ENCODE measurements at places on chromosomes 12 and 14. TPM values are rescaled to one million over a fixed set of nuclear protein-coding genes. Genes with fewer than 3 reads are reported as not detected.

- peaks cover 11% of the 10 kb centered on the region for H3K4me1 ChIP-seq
- DNase-seq: no peak
- no peak overlapping the region for H3K4me3 ChIP-seq
These were observed 836.1 kb downstream of the VRK1 start for GRCh38 chr14:97633131-97633738.

- no peak for DNase-seq
- no peaks in the 10 kb centered on the region for H3K27me3 ChIP-seq
- no peaks in the 10 kb centered on the region for H3K36me3 ChIP-seq
- H3K4me3 ChIP-seq: no peak overlapping the region
- H3K27ac ChIP-seq: no peak overlapping the region
These were observed 34.2 kb downstream of the KCNA1 start for GRCh38 chr12:4943938-4944284.

DNA sequence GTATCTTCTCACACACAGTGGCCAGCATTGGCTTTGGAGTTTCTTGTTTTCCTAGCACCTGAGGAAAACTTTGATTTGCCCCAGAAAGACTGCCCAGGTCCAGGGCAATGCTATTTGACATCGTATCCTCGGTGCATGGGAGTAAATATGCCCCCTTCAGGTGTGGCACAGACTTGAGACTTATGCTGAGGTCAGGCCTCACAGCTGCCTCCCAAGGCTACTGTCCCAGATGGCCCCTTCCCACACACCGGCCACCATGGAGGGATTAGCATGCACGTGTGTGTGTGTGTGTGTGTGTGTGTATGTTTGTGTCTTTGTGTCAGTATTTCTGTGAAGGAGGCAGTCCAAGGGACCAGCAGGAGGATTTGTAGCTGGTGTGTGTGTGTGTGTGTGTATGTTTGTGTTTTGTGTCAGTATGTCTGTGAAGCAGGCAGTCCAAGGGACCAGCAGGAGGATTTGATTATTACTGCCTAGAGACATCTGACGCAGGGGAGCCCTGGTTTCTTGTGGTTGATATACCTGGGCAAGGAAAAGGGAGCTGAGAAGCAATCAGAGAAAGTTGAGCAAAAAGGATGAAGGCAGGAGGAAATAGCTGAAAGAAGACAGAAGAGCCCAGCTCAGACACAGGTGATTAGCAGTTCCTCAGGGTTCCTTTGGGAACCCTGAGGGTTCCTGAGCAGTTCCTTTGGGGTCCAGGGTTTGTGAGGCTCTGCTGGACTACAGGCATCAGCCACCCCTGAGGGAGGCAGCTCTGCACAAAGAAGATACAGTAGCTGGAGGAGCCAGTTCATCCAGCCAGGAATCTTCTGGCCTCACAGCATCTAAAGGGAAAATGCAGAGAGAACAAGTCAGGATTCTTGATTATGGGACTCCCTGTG lies 42.2 kb downstream of the COX16 start:
- H3K4me3 ChIP-seq: no peak overlapping the region
- H3K4me1 ChIP-seq: no peaks in the 10 kb centered on the region
- DNase-seq: no peak
- no peaks in the 10 kb centered on the region for H3K36me3 ChIP-seq
- H3K27ac ChIP-seq: no peak overlapping the region

DNA sequence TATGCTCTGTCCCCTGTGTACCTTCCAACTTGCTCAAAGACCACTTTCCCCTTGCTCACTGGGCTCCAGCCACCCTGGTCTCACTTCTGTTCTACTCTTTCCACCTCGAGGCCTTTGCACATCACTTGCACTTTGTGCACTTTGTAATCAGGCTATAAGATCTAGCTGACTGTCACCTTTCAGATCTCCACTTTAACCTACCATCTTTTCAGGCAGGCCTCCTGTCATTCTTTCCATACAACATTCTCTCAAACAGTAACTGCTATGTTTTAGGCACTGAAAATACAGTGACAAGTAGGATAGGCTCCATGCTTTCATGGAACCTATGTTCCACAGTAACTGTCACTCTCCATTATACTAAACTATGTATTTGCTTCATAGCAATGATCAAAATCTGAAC lies 14.0 kb downstream of the CPM start:
- no peak overlapping the region for H3K4me3 ChIP-seq
- no peak overlapping the region for H3K27ac ChIP-seq
- no peak for DNase-seq

GRCh38 chr12:56781726-56782125 lies 18.6 kb downstream of the HSD17B6 start:
- no peak overlapping the region for H3K27ac ChIP-seq
- no peaks in the 10 kb centered on the region for H3K36me3 ChIP-seq
- no peaks in the 10 kb centered on the region for H3K27me3 ChIP-seq
- no peak overlapping the region for H3K4me3 ChIP-seq
- DNase-seq: no peak

DNA sequence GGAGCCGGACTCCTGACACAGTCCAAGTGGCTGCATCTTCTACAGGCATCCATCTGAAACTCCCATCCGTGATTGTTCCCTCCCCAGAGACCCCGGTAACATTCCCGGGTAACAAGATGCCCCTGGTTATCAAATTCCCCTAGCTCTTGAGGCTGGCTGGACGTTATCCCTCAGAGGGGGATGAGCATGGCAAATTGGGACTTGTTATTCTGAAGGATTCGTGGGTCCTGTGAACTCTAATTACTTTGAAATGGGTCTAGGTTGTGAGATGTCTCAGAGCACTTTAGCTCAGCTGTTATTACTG lies 642 bp upstream of the PAN2 start:
- peaks cover 42% of the 10 kb centered on the region for H3K4me1 ChIP-seq
- H3K27me3 ChIP-seq: no peaks in the 10 kb centered on the region
- H3K36me3 ChIP-seq: no peaks in the 10 kb centered on the region
- no peak for DNase-seq

DNA sequence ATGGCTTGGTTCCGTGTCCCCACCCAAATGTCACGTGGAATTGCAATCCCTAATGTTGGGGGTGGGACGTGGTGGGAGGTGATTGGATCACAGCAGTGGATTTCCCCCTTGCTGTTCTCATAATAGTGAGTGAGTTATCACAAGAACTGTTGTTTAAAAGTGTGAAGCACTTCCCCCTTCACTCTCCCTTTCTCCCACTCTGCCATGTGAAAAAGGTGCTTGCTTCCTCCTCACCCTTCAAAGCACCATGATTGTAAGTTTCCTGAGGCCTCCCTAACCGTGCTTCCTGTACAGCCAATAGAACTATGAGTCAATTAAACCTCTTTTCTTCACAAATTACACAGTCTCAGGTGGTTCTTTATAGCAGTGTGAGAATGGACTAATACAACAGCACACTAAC lies 5.3 kb upstream of the CEP128 start:
- DNase-seq: no peak
- H3K27ac ChIP-seq: no peak overlapping the region
- no peaks in the 10 kb centered on the region for H3K27me3 ChIP-seq
- H3K36me3 ChIP-seq: no peaks in the 10 kb centered on the region
- H3K4me3 ChIP-seq: no peak overlapping the region

DNA sequence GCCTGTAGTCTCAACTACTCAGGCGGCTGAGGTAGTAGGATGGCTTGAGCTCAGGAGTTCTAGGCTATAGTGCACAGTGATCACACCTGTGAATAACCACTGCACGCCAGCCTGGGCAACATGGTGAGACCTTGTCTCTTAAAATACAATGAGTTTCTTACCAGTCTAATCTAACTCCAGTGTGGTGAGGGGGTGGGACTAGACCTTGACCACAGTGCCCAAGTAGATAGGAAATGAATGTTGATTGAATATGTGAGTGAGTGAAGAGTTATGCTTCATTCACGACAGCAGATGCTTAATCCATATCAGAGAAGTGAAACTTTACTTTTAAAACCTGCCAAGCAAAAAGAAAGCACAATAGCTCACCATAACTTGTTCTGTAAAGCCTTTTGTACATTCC lies 11.2 kb upstream of the AK7 start:
- H3K36me3 ChIP-seq: peaks cover 20% of the 10 kb centered on the region
- no peak for DNase-seq
- H3K27ac ChIP-seq: no peak overlapping the region
- no peaks in the 10 kb centered on the region for H3K4me1 ChIP-seq
- H3K4me3 ChIP-seq: no peak overlapping the region

- DNase-seq: no peak
- H3K36me3 ChIP-seq: no peaks in the 10 kb centered on the region
- H3K4me1 ChIP-seq: peaks cover 7% of the 10 kb centered on the region
- H3K27ac ChIP-seq: no peak overlapping the region
- no peaks in the 10 kb centered on the region for H3K27me3 ChIP-seq
- H3K4me3 ChIP-seq: no peak overlapping the region
These were observed 39.6 kb downstream of the IQSEC3 start for GRCh38 chr12:106118-106591.

GRCh38 chr12:69570545-69571399 lies 14.5 kb upstream of the CCT2 start:
- H3K4me1 ChIP-seq: no peaks in the 10 kb centered on the region
- H3K4me3 ChIP-seq: no peak overlapping the region
- H3K27ac ChIP-seq: peak overlapping the region; percentile 39
- peaks cover 29% of the 10 kb centered on the region for H3K36me3 ChIP-seq
- DNase-seq: peak; percentile 59
- H3K27me3 ChIP-seq: no peaks in the 10 kb centered on the region

DNA sequence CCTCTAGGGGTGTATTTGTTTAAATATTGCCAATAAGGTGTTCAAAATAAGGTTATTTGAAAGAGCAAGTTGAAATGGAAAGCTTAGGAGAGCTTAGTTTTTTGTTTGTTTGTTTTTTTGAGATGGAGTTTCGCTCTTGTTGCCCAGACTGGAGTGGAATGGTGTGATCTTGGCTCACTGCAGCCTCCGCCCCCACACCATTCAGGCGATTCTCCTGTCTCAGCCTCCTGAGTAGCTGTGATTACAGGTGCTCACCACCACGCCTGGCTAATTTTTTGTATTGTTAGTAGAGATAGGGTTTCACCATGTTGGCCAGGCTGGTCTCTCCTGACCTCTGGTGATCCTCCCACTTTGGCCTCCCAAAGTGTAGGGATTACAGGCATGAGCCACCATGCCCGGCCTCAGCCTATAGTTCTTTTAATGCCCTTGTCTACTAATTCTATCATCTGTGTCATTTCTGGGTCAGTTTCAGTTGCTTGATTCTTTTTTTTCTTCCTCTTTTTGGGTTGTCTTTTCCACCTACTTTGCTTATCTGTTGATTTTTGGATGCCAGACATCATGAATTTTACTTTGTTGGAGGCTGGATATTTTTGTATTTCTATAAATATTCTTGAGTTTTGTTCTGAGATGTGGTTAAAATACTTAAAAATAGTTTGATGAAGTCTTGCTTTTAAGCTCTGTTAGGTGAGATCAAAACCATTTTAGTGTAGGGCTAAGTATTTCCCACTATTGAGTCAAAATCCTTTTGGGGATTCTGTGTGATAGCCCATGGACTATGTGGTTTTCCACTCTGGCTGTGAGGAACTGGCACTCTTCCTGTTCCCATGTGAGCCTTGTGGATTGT lies 18.7 kb downstream of the RCOR1 start:
- H3K4me1 ChIP-seq: peaks cover 4% of the 10 kb centered on the region
- H3K4me3 ChIP-seq: no peak overlapping the region
- no peaks in the 10 kb centered on the region for H3K27me3 ChIP-seq

- no peaks in the 10 kb centered on the region for H3K36me3 ChIP-seq
- H3K4me1 ChIP-seq: peaks cover 12% of the 10 kb centered on the region
These were observed 3.1 kb downstream of the ARHGEF25 start for GRCh38 chr12:57614178-57614947.

AEBP2 gene
- 58.5 TPM for total RNA-seq

DNA sequence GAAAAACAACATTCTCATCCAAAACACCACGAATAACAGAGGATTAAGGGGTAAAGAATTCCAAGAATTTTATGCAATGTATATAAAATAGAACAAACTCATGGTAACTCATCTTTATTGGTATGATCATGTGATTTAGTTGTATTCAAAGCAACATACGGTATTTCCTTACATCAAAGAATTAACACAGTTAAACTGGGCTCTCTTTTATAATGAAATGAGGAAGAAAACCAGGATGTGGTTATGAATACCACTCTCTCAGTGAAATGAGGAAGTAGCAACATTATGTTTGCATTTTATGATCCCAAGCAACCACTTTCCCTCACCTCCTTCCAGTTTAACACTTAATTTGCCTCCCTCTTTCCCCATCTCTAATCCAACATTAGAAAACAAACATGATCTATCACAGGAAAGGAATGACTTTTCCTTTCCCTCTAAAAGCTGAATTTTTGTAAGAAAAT lies 22.9 kb downstream of the SPTLC2 start:
- no peak for DNase-seq
- peaks cover 3% of the 10 kb centered on the region for H3K36me3 ChIP-seq
- no peaks in the 10 kb centered on the region for H3K27me3 ChIP-seq
- peaks cover 50% of the 10 kb centered on the region for H3K4me1 ChIP-seq
- peak overlapping the region; percentile 55 for H3K27ac ChIP-seq
- H3K4me3 ChIP-seq: peak overlapping the region; percentile 14

RBM25 gene
- 149 TPM for total RNA-seq

DNA sequence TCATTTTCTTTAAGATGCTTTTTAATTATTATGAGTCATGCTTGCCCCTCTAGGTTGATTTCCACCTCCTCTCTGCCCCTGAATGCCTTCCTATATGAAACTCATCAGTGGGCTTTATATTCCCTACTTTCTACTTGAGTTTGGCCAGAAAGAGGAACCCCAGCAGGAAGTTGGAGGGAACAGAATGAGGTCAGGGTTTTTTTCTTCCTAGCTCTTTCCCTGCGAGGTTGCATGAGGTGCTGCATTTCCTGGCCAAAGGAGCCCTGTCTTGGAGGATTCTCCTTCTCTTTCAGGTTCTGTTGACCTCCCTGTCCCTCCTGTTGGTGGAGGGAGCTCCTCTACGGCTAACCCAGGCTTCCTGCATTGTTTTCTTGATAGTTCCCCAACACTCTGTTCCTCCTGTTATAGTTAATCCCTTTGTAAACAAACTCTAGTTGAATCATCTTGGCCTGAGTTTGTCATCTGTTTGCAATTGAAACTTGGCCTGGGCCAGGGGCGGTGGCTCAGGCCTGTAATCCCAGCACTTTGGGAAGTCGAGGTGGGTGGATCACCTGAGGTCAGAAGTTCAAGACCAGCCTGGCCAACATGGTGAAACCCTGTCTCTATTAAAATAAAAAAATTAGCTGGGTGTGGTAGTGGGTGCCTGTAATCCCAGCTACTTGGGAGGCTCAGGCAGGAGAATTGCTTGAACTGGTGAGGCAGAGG lies 15.3 kb upstream of the SPIC start:
- H3K4me1 ChIP-seq: peaks cover 11% of the 10 kb centered on the region
- no peak for DNase-seq
- no peak overlapping the region for H3K4me3 ChIP-seq
- H3K36me3 ChIP-seq: no peaks in the 10 kb centered on the region

RNASE2 gene
- not detected for total RNA-seq

- H3K4me3 ChIP-seq: no peak overlapping the region
- H3K36me3 ChIP-seq: no peaks in the 10 kb centered on the region
- peaks cover 9% of the 10 kb centered on the region for H3K4me1 ChIP-seq
These were observed 4.4 kb upstream of the P2RX4 start for GRCh38 chr12:121205491-121205890.

GRCh38 chr12:91327889-91328288 lies 145.3 kb upstream of the DCN start:
- H3K27ac ChIP-seq: no peak overlapping the region
- no peaks in the 10 kb centered on the region for H3K4me1 ChIP-seq
- no peaks in the 10 kb centered on the region for H3K27me3 ChIP-seq
- no peaks in the 10 kb centered on the region for H3K36me3 ChIP-seq
- no peak for DNase-seq

DPF3 gene
- total RNA-seq: 0.35 TPM

GRCh38 chr14:86462193-86462753 lies 932.3 kb downstream of the FLRT2 start:
- no peaks in the 10 kb centered on the region for H3K36me3 ChIP-seq
- H3K27ac ChIP-seq: no peak overlapping the region
- DNase-seq: no peak
- H3K4me3 ChIP-seq: no peak overlapping the region
- H3K27me3 ChIP-seq: no peaks in the 10 kb centered on the region

GRCh38 chr14:90966493-90966892 lies 93.9 kb downstream of the RPS6KA5 start:
- no peak overlapping the region for H3K27ac ChIP-seq
- peaks cover 19% of the 10 kb centered on the region for H3K4me1 ChIP-seq
- DNase-seq: no peak
- no peaks in the 10 kb centered on the region for H3K36me3 ChIP-seq
- no peaks in the 10 kb centered on the region for H3K27me3 ChIP-seq
